ENCODE measurements at places on chromosomes 3 and 15. TPM values are rescaled to one million over a fixed set of nuclear protein-coding genes. Genes with fewer than 3 reads are reported as not detected.

- DNase-seq: no peak
Observed at GRCh38 chr3:127739347-127740135, 66.8 kb downstream of the ABTB1 start.

GRCh38 chr3:119343719-119344118, 49.5 kb downstream of the ARHGAP31 start:
- DNase-seq: no peak

DNA sequence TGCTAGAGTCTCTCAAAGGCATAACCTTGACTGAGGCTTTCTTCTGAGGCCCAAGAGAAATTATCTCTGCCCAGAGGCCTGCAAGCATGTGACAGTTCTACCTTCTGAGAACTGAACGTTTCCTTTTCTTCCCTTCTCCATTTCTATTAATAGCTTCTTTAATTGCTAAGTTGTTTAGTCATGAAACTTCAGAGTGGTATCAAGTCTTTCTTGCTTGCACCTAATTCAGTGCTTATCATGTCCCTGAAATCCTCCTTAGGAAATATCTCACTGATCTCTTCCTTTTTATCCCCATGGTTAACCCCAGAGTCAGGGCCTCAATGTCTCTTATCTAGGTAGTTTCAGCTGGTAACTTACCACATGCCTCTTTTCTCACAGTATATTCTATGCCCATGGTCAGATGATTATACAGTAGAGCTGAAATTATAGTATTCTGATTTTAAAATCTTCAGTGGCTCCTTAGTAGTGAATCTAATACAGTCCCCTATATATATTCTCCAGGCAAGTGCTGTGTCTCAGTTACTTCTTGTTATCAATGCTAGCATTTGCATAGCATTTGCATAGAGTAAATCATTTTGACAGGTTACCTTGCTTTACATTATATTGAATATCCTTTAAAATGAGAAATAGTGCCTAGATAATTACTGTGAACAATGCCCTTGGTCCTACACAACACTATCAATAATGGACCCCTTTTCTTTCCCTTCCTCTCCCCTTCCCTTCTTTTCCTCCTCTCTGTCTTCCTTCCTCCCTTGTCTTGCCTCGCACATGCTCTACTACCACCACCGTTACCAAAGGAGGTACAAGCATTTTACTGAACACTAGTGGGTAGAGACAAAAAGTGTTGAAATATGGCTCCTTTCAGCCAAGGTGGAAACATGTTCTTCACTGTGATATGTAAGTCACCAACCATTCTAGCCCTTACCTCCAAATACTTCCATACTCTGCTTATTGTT, 33.0 kb downstream of the KBTBD8 start:
- DNase-seq: no peak

- DNase-seq: peak; percentile 51
Observed at GRCh38 chr3:55162031-55162795, 234.4 kb upstream of the LRTM1 start.

DNA sequence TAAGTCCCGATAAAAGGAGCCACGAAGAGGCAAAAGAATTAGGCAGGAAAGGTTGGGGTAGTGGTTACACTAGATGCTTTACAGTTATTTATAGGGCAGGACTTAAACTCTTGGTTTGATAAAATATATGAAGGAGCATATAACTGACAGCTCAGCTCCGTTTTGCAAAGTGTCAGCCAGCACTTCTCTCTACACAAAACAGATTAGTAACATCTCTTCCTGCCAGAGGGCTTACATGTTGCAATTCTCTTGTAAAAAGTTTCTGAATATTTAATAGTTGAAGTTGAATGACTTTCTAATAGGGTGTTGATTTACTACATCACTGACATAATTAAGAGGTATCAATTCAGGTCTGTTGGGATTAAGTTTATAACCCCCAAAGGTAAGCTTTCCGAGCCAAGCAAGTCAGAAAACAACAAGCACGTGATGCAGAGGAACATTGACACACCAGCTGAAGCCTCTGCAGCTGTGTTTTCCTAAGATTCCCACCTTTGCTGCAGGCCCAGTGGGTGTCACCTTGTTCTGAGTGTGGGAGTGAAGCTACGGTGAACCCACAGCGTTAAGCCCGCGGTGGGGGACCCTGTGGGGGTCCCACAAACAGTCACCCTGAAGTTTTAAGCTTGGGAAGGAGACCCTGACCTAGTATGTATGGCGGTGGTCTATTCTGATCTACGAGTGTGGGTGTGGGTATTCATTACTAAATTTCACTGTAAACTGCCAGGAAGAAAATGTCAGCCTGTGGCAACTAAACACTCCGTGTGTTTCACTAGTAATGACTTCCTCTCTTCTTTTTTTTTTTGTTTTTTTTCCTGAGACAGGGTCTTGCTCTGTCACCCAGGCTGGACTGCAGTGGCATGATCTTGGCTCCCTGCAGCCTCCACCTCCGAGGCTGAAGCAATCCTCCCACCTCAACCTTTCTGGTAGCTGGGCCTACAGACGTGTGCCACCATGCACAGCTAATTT, 22.0 kb upstream of the ATP13A3 start:
- DNase-seq: no peak

DNA sequence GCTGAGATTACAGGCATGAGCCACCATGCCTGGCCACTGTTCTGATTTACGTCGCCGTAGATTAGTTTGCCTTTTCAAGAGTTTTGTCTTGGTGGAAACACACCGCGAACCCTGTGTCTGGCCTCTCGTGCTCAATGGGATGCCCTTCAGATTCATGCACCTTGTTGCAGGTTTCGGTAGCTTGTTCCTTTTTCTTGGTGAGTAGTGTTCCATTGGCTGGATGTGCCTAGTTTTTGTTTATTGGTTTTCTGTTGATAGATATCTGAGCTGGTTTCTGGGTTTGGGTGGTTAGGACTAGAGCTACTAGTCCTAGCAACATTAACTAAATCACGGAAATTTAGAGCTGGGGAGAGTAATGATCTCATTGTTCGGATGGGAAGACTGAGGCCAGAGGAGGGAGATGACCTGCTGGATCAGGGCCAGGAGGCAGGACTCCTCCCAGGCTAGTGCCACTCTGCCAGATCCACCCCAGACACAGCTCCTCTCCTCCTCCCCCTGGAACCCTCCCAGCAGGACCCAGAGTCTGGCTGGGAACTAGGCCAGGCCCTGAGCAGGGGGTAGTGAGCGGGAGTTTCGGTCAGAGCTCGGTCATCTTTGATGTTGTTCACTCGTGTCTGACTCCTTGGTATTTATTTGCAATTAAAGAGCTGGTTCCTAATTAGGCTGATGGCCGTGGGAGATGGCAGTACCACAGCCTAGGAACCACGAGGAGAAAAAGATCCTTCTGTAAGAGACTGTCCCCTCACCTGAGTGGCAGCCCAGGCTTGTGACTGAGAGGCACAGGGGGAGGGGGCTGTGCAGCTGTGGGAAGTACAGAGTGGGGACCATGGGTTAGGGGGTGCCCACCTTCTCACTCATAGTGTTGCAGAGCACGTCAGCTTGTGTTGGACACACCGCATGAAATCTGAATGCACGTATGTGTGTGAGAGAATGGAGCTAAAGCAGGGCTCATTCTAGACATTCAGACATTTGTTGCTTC, 73.4 kb downstream of the SMAD6 start:
- no peak for DNase-seq

GRCh38 chr3:192545333-192545732, 182.0 kb downstream of the FGF12 start:
- no peak for DNase-seq

DNA sequence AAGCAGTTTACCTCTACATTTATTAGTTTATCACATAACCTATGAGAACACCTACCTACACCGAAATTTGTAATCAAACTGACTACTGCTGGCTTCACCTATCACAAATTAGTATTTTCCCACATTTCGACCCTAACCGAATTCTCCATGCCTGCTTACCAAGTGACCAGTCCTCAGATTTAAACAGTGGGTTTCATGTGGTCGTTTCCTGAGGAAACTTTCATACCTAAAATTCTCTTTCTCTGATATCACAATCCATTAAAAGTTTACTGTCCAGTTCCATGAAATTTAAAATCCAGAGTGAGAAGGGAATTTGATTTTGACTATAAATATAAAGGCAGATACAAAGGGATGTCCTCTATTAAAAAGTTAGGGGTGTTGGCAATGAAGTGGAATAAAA, 1.9 kb downstream of the PLOD2 start:
- DNase-seq: no peak

- no peak for DNase-seq
Observed at GRCh38 chr3:146817704-146818103, 212.6 kb upstream of the PLSCR5 start.

DNA sequence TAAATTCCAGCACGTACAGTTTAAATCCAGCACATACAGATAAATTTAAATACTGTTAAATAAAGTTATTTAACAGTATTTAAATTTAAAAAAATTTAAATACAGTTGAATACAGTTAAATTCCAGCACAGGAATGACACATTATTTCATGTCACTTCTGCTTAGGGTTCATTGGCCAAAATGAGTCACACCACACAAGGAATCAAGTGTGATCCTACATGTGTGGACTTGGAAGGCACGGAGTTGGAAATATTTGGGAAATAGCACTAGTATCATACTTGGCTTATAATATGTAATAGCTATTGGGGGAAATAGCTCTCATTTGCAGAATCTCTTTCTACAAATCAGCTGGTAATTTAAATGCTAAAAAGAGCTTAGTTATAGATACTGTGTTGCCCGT, 10.6 kb downstream of the RAB7A start:
- no peak for DNase-seq

- DNase-seq: no peak
Observed at GRCh38 chr3:71492566-71492965, 91.0 kb downstream of the FOXP1 start.

- DNase-seq: no peak
Observed at GRCh38 chr3:18723206-18723810, 298.2 kb upstream of the SATB1 start.

DNA sequence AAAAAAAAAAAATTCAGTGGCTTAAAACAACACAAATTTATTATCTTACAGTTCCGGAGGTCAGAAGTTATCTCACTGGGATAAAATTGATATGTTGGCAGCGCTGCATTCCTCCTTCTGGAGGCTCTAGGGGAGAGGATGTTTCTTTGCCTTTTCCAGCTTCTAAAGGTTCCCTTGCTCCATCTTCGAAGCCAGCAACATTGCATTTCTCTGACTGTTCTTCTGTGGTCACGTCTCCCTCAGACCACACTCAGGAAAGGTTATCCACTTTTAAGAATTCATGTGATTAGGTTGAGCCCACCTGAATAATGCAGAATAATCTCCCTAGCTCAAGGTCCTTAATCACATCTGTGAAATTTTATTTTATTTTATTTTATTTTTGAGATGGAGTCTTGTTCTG, 23.4 kb upstream of the ACAP2 start:
- no peak for DNase-seq

DNA sequence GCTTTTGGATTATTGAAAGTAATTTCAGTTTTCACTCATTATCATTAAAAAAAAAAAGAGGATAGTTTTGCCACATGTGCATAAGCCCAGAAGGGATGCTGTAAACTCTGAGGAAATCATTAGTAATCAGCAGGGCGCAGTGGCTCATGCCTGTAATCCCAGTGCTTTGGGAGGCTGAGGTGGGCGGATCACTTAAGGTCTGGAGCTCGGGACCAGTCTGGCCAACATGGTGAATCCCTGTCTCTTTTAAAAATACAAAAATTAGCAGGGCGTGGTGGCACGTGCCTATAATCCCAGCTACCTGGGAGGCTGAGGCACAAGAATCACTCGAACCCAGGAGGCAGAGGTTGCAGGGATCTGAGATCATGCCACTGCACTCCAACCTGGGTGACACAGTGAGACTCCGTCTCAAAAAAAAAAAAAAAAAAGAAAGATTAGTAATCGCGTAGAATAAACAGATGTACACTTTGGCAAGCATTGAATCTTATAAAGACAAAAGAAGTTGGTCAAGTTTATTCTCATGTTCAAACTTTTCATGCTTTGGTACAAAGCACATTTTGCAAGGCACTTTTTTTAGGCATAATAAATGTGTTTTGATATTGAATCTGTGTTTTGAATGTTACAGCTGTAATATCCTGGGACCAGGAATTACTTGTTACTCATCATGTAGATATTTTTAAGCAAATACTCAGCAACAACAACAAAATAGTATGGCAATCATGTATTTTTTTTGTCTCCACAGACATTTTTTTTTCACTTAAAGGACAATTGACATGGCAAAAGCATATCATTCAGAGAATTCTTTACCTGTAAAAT, 93.2 kb upstream of the AGTR1 start:
- DNase-seq: no peak

- DNase-seq: no peak
Observed at GRCh38 chr3:178434206-178434805, 101.9 kb upstream of the KCNMB2 start.

DNA sequence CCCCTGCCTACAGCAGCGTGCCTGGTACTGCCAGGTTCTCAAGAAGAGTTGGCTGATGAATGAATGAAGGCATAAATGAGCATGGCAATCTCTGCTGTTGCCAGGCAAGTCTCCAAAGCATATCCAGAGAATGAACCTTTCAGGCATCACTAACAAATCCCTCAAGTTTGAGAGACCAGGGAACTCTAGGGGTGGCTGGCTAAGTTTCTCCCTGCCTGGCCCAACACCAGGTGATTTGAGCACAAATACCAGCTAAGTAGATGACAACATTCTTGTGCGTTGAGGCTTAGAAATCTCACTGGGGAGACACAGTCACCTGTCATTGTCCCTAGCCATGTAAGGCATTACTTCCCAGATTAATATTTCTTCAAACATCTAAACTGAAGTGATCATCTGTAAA, 81.4 kb upstream of the PTX3 start:
- DNase-seq: no peak

DNA sequence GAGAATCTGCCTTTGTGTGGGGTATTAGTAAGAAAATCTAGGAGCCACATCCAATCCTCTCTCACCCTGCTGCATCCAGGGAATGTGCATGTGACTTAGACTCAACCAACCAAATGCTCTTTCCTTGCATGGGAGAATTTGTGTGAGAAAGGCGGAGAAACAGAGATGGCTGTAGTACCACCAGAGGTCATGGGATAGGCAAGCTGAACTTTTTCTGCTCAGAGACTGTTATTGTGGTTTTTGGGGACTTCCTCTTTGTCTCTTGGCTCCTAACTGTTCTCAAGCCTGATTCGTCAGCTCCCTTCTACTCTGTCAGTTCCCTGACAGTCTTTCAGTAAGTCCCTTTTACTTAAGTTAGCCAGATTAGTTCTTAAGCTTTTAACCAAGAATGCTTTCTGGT, 2.6 kb upstream of the ZSCAN2 start:
- DNase-seq: no peak

- no peak for DNase-seq
Observed at GRCh38 chr15:91067036-91067435, 33.0 kb upstream of the SV2B start.

- DNase-seq: no peak
Observed at GRCh38 chr3:148510116-148510515, 187.6 kb upstream of the AGTR1 start.

- DNase-seq: no peak
Observed at GRCh38 chr3:181618260-181618659, 93.5 kb upstream of the SOX2 start.

- no peak for DNase-seq
Observed at GRCh38 chr3:59469948-59470723, 420.3 kb upstream of the CFAP20DC start.

Gene IL5RA
- polyA plus RNA-seq: not detected

Gene SLC28A1
- not detected for polyA plus RNA-seq

Gene GOLGA8R
- polyA plus RNA-seq: 1.1 TPM

Gene OIP5
- 4.0 TPM for polyA plus RNA-seq

Gene CACNA1D
- 0.18 TPM for polyA plus RNA-seq

Gene TTC23
- 3.6 TPM for polyA plus RNA-seq

Gene NR2E3
- 0.04 TPM for polyA plus RNA-seq

Gene RAB7A
- polyA plus RNA-seq: 202 TPM

Gene RAB6B
- 3.0 TPM for polyA plus RNA-seq

Gene PATL2
- 0.12 TPM for polyA plus RNA-seq

Gene ADAMTS7
- polyA plus RNA-seq: 3.1 TPM

Gene CNTN4
- polyA plus RNA-seq: not detected

Gene ZPLD1
- 0.05 TPM for polyA plus RNA-seq

Gene GOLGA6D
- polyA plus RNA-seq: not detected

Gene C2CD4B
- polyA plus RNA-seq: not detected

Gene CLDN18
- not detected for polyA plus RNA-seq

All from BJ (cell line).